ENCODE measurements at places on chromosomes 11 and 22. TPM values are rescaled to one million over a fixed set of nuclear protein-coding genes. Genes with fewer than 3 reads are reported as not detected.

FJX1 gene
- 16.5 TPM for total RNA-seq

KCNA4 gene
- total RNA-seq = 18.0 TPM

DERL3 gene
- total RNA-seq = 0.50 TPM

MRPL17 gene
- total RNA-seq = 21.6 TPM

ANO3 gene
- total RNA-seq = 12.9 TPM

IFITM10 gene
- 3.4 TPM for total RNA-seq

OR51B2 gene
- 0.22 TPM for total RNA-seq

NCAM1 gene
- total RNA-seq = 205 TPM

OR10S1 gene
- not detected for total RNA-seq

RRP7A gene
- total RNA-seq = 46.4 TPM

TRPC6 gene
- 6.1 TPM for total RNA-seq

PGA3 gene
- 0.66 TPM for total RNA-seq

VPS26B gene
- 54.3 TPM for total RNA-seq

DGCR6 gene
- 18.3 TPM for total RNA-seq

ANGPTL5 gene
- total RNA-seq = 4.7 TPM

SLC22A9 gene
- total RNA-seq = not detected

OR5B21 gene
- not detected for total RNA-seq

FAT3 gene
- 44.5 TPM for total RNA-seq

IFITM5 gene
- not detected for total RNA-seq

GAS2L1 gene
- 6.5 TPM for total RNA-seq

GSTT2 gene
- 0.44 TPM for total RNA-seq
